ENCODE measurements at places on chromosomes 5 and 9.

DNA sequence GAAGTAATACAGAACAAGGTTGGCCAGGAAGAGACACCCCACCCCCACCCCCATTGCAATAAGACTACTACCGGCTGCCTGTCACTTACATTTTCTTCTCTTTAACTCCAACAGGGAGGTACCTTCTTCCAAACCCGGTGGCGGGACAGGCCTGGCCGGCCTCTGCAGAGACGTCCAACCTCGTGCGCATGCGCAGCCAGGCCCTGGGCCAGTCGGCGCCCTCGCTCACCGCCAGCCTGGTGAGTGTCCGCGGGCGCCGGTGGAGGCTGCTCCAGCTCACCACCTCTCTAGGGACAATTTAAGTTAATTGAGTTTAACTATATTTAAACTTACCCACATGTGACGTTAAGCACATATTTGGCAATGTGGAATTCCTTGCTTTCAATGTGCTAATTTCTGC is 192.4 kb downstream of the MAST4 start:
- DNase-seq: no peak

- DNase-seq: no peak
Measured at GRCh38 chr9:93161786-93162562, 22.0 kb upstream of the WNK2 start.

- no peak for DNase-seq
Measured at GRCh38 chr5:1817261-1818043, 16.2 kb downstream of the NDUFS6 start.

DNA sequence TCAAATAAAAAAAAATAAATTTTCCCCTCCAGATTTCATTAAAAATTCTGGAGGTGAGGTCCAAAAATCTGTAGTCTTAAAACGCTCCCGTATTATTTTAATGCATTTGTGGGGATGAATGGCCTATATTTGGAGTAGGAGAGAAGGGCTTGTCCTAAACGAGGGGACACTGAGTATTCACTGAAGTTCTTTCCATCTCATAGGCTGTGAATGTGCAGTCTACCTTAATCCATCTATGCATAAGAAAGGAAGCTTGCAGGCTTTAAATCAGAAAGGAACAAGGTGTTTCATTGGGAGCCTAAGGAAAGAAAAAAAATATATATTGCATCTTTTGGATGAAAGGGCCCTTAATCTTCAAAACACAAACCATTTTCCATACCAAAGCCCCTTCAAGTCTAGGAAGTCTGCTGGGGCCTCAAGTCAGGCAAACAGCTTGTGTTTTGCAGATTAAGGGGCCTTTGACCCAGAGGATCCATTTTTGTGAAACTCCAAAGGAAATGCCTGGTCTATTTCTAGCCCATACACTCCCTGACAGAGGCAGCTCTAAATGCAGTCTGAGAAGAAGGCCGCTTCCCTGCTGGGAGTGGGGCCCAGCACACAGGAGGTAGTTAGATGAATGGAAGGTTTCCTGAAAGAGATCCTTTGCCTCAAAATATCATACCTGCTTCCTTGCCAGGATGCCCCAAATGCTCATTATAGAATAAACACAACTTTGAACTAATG is 35.6 kb downstream of the BRINP1 start:
- DNase-seq: no peak

- peak; percentile 11 for DNase-seq
Measured at GRCh38 chr5:111511831-111512374, 432 bp downstream of the STARD4 start.

DNA sequence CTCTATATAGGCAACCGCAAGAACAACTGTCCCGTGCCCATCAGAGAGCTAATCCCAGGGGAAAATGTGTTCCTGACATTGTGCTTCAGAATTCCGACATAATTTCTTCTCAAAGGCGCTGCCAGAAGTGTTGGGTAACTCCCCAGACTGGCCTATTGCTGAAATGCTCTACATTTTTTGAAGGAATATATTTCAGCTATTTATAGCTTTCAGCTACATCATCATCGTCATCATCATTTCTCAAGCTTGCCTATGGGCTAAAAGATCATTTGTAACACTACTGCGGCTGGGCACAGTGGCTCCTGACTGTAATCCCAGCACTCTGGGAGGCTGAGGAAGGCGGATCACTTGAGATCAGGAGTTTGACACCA is 49.7 kb downstream of the MYO10 start:
- DNase-seq: peak; percentile 83

DNA sequence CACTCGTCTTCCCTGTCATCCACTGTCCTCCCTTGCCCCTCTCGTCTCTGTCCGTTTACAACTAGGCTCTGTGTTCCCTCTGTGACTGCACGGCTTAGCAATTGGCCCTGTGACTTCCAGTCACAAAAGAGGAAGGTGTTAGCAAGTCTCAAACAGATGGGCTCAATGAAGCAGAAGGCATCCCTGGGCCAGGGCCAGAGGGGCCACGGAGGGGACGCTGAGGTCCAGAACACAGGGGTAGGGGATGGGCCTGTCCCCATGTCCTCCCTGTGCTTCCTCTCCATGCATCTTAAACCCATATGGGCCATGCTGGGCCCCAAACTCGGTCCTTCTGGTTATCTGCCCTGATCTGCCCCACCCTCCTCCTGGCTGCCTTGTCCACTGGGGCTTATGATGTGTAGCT is at the start of gene CD72:
CD72 (minus strand) TSS at position 89 of the 403 bp plus-strand sequence. CDS start 110 bp downstream, outside the sequence.
- no peak for DNase-seq

- DNase-seq: no peak
Measured at GRCh38 chr9:133709691-133710571, 28.2 kb downstream of the SARDH start.

- DNase-seq: no peak
Measured at GRCh38 chr5:124277767-124278545, 468.5 kb downstream of the ZNF608 start.

GRCh38 chr5:87266914-87267573 is 639 bp upstream of the RASA1 start:
- DNase-seq: no peak

DNA sequence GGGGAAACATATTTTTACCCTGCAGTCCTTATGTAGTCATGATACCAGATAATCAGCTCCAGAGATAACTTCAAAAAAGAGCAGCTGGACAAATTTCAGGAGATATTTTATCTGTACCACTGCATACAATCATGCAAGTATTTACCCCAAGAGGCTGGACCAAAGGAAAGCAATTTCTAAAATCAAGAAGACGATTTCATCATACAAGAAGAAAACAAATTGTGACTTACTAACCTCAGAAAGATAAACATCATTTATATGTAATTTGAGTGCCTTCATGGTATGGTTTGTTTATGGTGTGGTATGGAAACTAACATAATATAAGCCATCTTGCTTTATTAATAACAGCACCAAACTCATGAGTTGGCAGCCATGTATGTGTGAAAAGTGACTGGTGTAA is 603.6 kb downstream of the PSAT1 start:
- no peak for DNase-seq

- peak; percentile 81 for DNase-seq
Measured at GRCh38 chr5:38468202-38468673, 88.2 kb downstream of the LIFR start.

- no peak for DNase-seq
Measured at GRCh38 chr5:35672995-35673394, 55.3 kb downstream of the SPEF2 start.

- DNase-seq: no peak
Measured at GRCh38 chr5:98307811-98308210, 465.7 kb upstream of the RGMB start.

DNA sequence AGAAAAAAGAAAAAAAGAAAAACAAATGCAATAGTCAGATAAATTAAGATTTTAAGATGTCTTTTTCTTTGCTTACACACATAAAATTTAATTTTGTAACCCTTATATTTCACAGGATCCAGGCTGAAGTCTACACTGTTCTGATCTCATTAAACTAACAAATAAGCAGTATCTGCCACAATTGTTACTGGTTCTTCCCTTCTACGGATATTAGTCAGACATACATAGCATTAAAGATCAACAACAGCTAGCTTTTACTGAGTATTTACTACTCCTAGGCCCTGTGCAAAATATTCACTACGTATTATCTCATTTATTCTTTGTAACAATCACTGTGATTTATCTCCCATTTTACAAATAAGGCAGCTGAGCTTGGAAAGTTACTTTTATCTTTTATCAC is 34.9 kb downstream of the GNAQ start:
- no peak for DNase-seq

- peak; percentile 78 for DNase-seq
Measured at GRCh38 chr9:98330831-98331230, 75.4 kb upstream of the TBC1D2 start.

DNA sequence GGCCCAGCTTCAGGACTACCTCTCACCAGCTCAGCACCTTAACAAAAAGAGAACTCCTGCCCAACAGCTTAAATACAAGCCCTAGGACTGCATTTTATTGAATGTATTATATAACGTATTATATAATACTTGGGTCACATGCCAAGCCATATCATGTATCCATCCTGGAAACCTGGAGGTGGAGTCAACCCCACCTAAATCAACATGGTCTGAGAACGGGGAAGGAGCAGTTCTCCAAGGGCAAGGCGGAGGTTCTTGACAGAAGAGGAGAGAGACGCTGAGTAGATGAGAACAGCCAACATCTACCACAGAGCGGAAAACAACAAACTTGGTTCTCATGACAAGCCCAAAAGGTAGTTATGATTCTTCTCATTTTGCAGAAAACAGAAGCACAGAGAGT is 163.4 kb downstream of the FGF18 start:
- no peak for DNase-seq

DNA sequence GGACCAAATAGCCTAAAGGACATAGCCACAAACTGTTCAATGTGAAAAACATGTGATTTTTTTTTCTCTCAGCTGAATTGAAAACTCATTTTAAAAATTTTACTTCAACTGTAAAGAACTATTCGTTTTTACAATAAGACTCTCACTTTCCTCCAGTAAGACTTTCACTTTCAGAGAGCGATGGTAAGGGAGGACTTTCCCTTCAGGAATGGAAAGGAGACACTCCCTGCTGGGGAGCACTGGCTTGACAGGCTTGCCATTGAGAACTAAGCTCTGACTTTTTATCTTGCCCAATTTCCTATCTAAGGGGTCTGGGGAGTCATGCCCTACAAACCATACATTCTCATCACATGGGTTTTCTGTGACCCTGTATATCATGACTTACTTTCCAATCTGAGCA is 186.7 kb downstream of the CFAP90 start:
- no peak for DNase-seq

DNA sequence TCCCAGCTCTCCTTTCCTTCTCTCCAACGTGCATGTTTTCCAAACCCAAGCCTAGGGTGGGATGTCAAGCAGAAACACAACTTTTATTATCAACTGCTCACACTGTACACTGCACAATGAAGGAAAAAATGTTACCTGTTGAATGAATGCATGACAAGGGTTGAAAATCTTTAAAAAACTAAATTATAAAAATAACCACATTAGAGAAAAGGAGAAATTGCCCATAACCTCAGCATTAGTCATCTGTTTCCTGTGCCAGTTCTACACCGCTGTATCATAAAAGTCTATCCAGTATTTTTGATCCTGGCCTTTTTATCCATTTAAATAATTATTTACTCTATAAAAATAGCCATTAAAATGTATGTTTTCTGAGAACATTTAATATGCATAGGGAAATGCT is 101.1 kb downstream of the APBA1 start:
- no peak for DNase-seq

DNA sequence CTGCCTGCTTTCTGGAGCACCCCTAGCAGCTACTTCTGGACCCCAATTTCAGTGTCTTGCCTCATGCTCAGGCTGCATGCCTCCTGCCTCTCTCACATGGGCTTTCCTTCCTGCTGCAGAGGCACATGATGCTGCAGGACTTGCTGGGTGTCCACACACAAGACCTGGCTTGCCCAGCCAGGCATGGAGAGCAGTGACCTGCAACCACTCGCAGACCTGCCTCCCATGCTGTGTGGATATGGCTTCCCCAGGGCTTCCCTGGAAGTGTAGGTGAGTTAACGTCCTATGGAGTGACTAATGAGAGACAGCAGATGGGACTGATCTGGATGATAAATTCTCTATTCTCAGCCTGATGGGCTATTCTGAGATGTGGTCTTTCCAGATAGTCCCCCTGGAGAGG is 53.2 kb upstream of the SMIM32 start:
- DNase-seq: no peak

DNA sequence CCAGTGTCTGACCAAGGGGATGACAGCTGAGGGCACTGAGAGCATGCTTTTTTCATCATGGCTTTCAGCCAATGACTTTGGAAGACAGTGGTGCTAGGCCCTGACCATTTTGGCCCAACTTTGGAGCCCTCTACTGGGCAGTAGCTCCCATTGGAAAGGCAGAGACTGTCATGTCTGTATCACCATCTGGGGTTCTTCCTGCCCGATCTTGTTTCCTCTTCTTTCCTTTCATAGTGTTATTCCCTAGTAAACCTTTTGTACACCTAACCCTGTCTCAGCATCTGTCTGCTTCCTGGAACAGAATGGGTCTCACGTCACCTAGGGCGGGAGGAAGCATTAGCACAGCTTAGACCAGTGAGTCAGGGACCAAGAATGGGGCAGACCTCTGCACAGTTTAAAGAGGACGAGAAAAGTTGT is 97.4 kb upstream of the MAST4 start:
- no peak for DNase-seq

GRCh38 chr5:170584450-170585058 is 80.7 kb downstream of the KCNIP1 start:
- no peak for DNase-seq

DNA sequence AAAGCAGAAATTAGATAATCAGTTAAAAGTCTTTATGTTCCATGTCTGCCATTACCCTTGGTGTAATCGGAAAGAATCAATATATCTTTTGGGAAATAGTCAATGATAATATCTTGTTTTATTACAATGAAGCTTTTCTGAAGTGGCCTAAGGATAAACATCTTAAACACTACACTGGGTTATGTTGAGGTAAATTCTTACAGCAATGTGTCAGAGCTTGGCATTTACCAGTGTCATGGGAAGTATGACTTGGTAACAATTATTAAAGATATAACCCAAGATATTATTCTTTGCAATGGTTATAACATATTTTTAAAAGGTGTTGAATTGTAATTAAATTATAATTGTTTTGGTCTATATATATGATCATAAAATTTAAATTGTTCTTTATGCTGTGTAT is 84.7 kb downstream of the CFAP95 start:
- DNase-seq: no peak

DNA sequence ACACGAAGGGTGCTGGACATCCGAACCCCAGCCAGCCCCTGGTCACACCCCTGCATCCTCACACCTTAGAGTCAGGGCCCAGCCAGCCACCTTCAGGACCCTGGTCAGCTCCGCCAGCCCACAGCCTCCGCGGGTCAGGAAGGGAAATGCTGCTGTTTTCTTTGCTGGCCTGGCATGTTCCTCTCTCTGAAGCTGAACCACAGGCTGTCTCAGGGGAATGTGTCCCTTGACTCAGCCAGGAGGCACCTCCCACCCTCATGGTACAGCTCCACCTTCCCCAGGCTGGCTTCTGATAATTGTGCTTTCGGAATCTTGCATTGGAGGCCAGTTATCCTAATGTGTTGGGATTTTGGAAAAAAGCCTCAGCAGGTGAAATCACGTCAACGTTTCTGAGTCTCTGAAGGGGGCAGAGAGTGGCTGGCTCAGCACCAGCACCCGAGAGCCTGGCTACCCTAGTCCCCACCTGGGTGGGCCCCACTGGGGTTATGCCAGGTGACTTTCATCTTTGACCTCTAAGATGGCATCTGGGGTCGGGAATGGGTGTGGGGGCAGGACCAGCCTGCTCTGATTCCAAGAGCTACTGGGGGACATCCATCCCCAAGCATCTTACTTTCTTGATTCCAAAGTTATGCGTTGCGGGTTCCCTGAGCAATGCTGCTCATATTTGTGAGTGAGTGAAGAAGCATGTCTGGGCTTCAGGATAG is 9.8 kb upstream of the OLFM1 start:
- DNase-seq: no peak

- DNase-seq: no peak
Measured at GRCh38 chr9:38361473-38361850, 31.0 kb upstream of the ALDH1B1 start.
